ENCODE measurements at places on chromosomes 11 and 22.

GRCh38 chr11:62909107-62909894 lies 11.9 kb downstream of the CHRM1 start:
- no peak for DNase-seq

DNA sequence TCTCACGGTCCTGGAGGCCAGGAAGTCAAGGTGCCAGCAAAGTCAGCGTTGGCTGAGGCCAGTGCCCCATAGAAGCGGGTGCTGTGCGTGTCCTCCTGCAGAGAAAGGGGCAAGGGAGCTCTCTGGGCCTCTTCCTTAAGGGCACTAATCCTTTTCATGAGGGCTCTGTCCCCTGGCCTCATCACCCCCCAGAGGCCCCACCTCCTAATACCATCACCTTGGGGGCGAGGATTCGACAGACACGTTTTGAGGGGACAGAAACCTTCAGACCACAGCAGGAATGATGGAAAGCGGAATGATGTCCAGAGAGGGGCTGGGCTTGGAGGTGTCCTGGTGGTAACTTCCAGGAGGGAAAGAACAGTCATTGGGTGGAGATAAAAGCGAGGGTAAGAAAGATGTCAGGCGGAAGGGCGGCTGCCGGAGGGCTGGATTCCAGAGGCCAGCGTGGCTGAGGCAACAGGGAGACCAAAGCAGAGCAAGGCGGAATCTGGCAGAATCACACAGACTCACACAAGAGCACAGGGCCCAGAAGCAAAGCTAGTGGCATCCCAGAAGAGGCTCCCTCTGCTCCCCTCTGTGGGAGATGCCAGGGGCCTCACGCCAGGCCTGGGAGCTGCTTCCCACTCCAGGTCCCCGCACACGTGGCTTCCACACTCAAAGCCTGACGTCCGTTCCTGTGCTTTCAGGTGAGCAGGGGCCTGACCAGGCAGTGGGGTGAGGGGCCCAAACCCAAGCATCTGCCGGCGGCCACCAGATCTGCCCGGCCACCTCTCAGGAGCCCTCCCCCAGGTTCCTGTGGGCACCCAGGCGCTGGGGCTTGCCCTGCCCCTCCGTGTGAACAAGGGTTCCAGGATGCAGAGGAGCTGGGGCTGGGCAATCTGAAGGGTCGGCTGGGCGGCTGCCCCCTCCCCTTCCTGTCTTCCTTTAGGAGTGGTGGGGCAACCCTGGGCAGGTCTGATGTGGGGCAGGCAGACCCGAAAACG lies 784.5 kb downstream of the BRD1 start:
- DNase-seq: no peak

GRCh38 chr11:94658386-94658785 lies 91.2 kb downstream of the PIWIL4 start:
- no peak for DNase-seq

- no peak for DNase-seq
These were observed 24.5 kb upstream of the OR9Q2 start for GRCh38 chr11:58164389-58164788.

DNA sequence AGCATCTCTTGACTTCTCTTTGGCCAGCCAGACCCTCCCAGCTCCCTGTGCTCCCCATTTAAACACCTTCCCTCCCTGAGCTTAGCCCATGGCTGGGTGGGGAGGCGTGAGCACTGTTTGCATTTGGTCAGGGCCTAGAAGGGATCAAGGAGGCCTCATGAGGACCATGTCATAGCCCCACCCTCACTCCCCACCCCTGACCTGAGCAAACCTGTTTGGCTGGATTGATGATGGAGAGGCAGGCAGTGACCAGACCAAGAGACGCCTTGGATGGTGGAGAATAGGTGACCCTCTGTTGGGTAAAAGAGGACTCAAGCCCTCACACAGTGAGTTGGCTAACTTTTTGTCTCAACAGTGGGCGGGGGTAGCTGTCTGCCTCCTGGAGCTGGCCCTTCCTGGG lies 49.9 kb downstream of the ST3GAL4 start:
- no peak for DNase-seq

GRCh38 chr11:72668629-72669347 lies 5.4 kb downstream of the PDE2A start:
- no peak for DNase-seq

DNA sequence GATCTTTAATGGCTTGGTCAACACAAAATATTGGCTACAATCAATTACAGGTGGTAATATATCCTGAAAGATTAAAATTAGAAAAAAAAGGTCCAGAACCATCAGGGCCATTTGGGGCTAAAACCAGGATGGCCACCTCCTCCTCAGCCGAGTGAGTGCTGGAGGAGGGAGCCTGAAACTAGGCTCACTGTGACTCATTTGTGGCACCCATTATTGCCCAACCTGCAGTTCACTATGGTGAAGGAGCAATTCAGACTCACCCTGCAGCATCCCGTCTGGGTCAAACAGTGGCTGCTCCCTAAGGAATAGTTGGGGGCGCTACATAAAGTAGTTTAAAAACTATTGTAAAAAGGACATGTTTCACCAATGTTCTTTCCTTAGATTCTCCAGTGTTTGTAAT lies 60.7 kb downstream of the GLYATL1 start:
- DNase-seq: no peak

DNA sequence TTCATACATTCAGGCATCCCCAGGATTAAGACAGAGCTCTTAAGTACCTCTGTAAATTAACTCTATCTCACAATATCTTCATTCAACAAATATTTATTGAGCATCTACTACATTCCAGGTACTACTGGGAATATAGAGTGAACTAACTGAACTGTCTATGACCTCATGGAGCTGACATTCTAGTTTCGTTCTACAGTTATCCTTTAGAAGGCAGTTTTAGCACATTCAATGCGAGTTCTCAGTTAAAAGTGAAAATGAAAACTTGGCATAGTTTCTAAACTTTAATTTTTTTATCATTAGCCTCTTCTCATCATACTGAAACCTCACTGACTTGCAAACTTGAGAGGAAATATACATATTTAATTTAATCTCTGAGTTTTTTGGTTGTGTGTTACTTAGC lies 10.7 kb upstream of the MS4A6E start:
- no peak for DNase-seq

DNA sequence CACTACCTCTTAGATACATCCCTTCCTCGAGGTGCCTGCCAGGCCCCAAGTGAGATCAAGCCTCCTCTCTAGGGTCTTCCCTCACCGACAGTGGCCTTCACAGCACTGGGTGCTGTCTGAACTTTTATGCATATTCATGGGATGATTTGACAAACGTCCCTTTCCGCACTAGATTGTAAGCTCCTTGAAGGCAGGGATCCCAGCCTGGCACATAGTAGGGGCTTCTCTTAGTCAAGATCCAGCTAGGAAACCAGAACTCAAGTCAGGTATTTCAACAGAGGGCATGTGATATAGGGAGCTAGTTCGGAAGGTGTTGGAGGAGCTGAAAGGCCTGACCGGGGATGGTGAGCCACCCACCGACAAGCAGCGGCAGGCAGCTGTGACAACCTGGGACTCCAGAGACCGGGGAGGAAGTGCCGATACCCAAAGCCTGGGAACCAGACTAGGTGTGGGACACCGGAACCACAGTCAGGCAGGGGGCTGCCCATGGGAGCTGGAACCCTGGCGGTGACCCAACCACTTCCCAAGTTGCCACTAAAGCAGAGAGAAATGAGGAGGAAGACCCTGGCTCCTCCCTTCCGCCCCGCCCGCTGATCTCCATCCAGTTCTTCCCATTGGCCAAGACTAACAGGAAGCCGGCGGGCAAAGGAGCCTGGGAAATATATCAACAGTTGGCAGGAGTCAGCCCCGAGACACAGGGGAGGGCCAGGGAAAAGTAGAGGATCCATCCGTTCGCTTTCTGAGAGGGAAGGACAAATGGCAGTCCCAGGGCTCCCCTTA lies 39.8 kb upstream of the CD82 start:
- DNase-seq: no peak

DNA sequence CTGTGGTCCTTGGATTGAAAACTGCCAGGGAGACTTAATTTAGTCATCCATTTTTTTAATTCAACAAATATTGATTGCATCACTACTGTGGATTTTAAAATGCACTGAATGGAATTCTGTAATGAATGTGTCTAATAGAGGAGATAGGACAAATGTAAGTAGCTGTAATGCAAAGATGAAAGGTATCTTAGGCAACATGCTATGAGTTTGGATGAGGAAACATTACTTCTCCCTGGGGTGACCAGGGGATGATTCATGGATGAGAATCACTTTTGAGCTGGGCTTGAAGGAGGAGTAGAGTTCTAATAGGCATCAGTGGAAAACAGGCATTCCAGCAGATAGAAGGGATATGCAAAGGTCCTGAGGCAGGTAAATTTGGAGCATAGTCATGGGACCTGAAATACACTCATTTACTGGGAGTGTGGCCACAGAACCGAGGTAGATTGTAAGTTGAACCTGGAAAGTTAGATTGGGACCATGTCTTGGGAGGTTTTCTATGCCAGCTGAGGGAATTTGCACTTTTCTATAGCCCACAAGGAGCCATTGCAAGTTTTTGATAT lies 43.4 kb downstream of the PKNOX2 start:
- no peak for DNase-seq

DNA sequence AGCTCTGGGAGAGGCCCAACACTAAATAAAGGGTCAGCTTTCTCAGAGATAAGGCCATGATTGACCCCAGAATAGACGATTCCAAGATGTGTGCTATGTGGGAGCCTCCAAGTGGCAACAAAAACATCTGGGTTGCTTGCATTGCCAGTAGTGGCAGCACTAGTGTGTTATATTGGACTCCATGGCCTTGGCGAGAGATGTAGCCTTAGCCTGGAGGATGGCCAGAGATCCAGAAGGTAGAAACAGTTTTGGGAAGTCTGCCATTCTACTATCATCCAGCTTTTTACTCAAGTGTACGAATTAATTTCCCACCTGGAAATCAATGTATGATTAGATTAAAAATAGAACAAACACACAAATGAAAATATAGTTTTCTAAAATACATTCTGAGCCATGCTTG lies 3.0 kb downstream of the OR8D4 start:
- DNase-seq: no peak

DNA sequence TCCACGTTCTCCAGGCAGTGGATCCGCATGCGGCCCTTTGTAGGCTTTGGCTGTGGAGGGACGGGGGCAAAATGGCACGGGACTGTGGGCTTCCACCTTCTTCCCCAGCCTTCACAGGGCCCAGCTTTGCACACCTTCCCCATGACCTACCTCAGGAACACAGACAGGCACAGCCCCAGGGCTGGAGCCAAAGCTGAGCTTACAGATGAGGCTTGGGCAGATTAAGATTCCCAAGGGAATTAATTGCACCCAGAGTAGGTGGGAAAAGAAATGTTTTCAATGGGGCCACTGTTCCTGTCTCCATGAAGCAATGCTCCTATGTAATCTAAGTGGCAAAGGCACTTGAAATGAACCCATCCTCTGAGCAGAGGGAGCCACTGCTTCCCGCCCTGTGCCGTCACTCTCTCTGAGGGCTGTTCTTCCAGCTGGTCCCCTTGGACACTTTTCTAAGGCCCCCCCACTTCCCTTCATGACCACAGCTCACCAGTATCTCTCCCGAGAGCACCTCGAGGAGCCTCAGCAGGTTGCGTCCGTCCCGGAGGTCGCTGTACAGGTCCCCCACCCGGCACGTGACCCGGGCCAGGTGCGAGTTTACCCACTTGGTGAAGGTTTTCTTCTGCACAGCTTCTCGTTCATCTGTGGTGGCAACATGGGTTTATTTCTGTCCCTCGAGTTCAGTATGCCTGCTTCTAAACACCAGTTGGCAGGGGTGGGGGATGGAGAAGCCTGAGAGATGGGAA lies 13.5 kb downstream of the SPTBN2 start:
- DNase-seq: no peak

DNA sequence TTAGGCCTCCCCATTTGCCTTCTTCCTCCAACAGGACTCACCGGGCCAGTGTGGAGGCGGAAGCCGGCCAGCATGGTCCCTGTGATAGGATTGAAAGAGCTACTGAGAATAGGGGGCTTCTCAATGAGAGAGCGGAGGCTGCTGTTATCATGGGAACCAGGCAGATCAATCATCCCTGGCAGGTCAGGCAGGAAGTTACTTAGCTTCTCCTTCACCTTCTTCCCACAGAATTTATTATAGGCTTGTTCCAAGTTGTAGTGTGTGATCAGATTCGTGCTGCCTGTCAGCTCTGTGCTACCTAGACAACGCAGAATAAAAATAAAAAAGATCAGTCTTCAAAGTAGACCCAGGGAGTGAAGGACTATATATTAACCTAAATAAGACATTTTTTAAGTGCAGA lies 7.1 kb downstream of the MED19 start:
- no peak for DNase-seq

DNA sequence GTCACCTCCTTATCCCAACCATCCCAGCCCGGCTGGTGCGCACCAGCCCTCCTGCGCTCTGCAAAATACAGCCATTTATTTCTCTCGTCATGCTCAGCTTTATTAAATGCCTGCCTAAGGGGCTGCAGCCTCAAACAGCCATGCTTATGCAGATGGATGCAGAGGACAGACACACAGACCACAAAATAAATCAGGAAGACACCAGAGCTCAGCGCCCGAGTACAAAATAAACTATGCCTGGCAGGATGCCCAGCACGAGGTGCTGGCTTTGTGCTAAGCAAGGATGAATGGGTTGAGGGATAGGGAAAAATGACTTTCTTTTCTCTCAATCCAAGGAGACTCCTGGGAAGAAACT lies 70.5 kb downstream of the RPUSD4 start:
- DNase-seq: no peak

GRCh38 chr11:110985547-110985946 lies 260.0 kb upstream of the POU2AF2 start:
- no peak for DNase-seq

DNA sequence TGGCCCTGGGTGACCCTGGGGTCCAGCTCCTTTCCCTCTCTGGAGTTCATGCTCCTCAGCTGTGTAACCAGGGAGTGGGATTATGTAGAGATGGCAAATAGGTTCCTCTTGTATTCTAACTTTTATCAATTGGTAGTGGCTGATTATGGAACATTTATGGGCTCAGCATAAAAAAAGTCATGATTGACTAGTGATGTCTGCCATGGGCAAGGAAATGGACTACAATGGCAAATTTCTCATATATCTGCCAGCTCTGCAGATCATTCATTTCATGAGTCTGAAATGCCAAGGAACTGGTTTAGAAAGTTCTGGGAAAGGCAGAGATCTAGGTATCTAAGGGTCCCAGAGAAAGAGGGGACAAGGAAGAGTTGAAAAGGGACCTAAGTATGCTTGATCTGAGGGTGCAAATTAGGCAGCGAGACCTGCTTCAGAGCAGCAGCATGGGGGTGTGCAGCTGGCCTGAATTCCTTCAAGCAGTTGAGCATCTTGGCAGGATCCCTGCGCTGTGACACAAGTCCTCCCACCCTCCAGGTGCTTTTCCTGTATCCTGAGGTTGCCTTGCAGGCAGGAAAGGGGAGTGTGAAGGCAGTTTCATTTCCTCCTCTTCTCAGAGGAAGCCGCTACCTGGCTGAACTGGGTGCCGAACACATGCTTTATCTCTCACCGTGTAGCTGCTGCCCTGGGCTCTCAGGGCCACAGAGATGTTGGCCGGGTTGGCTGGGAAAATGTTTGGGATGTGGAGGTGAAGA lies 10.4 kb downstream of the SLC15A3 start:
- no peak for DNase-seq

DNA sequence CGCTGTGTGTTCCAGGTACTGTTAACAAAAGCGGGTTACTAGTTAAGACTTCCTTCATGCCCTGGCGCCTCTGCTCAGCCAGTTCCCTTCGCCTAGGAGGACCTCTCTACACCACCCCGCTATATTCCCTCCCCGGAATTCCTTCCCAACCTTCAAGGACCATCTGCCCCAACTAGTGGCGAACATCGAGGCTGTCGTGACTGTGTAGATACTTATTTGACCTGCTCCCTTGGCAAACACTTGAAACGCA lies 450 bp upstream of the BCL2L13 start:
- DNase-seq: no peak

- DNase-seq: no peak
These were observed 136.0 kb downstream of the SWAP70 start for GRCh38 chr11:9799886-9800285.
